Stimulated activated CD4-positive, alpha-beta T cell treated with anti-CD3 and anti-CD28 coated beads, Interleukin-2, amount 100 ng/mL, for 48 hours (primary cell): ENCODE measurements at places on chromosomes 11 and 22.

- DNase-seq, result peak; percentile 12
Observed at GRCh38 chr11:114892381-114893197, 214.3 kb downstream of the NXPE2 start.

- no peak for DNase-seq
Observed at GRCh38 chr22:20865875-20866445, 7.2 kb downstream of the SNAP29 start.

DNA sequence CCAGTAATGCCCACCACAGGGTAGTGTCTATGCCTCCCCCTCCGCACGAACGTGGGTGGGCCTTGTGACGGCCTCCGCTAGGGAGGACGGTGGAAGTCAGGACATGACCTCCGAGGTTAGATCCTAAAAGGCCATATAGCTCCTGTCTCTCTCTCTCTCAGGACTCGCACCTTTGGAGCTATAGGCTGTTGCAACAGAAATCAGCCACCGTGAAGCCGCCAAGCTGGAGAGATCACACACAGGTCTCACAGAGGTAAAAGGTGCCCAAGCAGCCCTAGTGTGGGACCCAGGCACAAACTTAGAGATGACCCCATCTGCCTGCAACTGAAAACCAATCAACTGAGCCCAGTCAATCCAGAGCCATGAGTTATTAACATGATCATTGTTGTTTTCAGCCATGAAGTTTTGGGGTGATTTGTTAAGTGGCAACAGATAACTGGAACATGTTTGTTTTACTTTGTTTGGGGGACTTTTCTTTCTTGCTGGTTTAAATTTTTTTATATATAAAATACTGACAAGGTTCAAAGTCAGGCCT, 7.4 kb upstream of the NAP1L4 start:
- no peak for DNase-seq

DNA sequence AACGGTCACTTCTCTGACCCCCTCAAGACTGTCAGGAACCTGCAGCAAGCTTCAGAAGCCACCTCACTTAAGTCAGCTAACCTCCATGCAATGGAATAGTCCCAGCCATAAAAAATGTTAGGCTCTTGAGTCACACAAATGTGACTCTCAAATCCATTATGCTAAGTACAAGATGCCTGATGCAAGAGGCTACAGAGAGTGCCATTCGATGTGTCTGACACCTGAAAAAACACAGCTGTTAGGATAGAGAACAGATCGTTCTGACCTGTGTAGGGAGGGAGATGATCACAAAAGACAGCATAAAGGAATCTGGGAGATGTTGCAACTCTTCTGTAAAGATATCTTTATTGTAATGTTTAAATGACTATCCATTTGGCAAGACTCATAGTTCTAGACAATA, 712.4 kb downstream of the TBC1D22A start:
- no peak for DNase-seq

DNA sequence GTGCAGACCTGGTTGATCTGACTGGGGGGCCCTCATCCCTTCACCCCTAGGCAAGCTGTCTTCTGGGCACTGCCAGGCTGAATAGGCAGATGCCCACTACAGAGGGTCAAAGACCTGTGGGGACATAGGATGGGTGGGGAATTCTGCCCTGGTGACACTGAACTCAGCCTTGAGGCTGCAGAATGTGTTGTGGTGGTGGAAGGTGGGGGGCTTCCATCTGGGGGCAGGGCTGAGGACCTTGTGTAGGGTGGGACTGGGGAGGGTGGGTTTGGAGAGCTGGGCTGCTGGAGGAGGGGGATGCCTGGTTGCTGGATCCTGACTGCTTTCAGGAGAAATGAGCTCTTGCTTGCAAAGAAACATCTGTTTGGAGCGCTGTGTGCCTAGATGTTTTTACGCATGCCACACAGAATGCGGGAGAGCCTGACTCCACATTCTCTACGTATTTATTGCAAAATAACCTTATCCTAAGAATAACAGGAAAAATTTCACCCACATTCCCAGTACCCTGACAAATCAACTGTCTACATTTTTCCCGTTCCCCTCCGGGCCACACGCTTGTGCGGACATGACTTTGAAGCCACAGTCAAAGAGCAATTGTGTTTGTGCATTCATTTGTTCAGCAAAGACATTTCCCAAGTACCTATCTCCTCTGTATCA, 18.3 kb downstream of the SMIM38 start:
- DNase-seq, result no peak

GRCh38 chr11:79290761-79291160, 150.1 kb downstream of the TENM4 start:
- no peak for DNase-seq

DNA sequence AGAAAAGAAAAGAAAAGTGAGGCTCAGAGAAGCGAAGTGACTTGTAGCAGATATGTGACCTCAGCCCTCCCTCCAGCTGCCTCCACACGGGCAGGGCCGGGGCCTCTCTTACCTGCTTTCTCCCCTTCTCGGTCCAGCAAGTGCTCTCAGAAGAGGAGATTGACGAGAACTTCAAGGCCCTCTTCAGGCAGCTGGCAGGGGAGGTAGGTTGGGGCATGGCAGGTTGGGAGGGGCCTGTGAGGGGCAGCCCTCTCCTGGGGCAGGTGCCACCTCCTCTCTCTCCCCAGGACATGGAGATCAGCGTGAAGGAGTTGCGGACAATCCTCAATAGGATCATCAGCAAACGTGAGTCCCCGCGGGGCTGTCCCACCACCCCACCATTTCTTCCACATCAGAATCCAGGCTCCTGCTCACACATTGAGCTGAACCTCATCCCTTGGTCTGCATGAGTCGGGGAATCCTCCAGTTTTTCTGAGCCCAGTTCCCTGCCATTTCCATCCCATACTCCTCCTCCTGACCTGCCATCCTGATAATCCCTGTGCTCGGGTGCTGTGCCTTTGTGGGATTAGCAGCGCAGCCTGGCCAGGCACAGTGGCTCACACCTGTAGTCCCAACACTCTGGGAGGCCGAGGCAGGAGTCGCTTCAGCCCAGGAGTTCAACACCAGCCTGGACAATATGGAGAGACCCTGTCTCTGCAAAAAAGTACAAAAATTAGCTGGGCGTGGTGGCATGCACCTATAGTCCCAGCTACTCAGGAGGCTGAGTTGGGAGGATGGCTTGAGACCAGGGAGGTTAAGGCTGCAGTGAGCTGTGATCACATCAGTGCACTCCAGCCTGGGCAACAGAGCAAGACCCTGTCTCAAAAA, 26.4 kb downstream of the CAPN1 start:
- no peak for DNase-seq

- no peak for DNase-seq
Observed at GRCh38 chr11:75775056-75775455, 6.5 kb downstream of the DGAT2 start.

- no peak for DNase-seq
Observed at GRCh38 chr11:10304495-10305261, at the start of gene ADM. TSS of gene ADM (plus strand) at chr11:10305073. CDS start at chr11:10305701, 628 bp downstream.

- DNase-seq, result no peak
Observed at GRCh38 chr11:40397141-40397540, 1062.3 kb downstream of the LRRC4C start.

DNA sequence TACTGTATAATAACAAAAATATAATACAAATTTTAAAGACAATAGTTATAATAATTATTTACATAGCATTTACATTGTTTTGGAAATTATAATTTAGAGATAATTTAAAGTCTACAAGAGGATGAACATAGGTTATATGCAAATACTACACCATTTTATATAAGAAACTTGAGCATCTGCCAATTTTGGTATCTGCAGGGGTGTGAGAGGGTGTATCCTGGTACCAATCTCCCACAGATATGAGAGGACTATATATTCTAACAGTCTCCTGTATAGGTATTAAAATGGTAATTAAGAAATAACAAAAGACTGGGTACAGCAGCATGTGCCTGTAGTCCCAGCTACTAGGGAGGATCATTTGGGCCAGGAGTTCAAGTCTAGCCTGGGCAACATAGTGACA, 134.4 kb downstream of the APOL5 start:
- DNase-seq, result no peak

DNA sequence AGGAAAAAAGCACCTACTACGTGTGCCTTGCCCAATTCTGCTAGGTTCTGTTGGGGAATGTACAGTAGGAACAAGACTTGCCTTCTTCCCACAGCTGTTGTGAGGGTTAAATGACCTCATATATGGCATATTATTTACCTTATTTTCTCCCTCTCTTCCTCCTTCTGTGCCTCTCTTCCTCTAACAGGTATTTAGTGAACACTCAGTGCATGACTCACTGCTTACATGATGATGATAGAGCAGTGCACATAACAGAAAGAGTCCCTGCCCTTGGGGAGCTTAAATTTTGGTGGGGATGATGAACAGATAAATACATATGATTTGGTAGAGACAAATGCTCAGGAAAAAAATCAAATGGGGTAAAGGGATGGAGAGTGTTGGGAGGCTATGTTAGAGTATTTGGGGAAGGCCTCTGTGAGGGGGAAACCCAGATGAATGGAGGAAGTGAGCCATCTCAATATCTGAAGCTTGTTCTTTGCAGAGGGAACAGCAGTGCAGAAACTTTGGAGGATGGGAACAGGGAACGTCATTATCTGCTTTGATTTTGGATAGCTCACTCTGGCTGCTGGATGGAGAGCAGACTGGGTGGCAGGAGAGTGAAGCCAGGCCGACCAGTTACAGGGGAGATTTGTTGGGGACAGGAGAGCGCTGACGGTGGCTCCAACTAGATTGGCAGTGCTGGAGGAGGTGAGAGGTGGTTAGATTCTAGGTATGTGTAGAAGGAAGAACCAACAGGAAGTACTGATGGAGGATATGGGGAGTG, 95.5 kb upstream of the TENM4 start:
- no peak for DNase-seq

- no peak for DNase-seq
Observed at GRCh38 chr11:112777283-112777751, 183.9 kb upstream of the NCAM1 start.

GRCh38 chr11:15710580-15711275, 596.0 kb downstream of the INSC start:
- DNase-seq, result no peak

DNA sequence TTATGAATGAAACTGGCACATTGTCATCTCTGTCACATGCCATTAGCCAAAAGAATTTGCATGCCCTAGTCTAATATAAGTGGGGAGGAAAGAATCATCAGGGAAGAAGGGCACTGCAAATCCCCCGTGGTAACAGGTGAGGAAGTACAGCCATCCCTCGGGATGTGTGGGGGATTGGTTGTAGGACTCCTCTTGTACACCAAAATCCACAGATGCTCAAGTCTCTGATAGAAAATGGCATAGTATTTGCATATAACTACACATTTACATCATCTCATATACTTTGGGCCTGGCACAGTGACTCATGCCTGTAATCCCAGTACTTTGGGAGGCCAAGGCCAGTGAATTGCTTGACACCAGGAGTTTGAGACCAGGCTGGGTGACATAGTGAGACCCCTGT, 109.7 kb downstream of the HIPK3 start:
- no peak for DNase-seq

DNA sequence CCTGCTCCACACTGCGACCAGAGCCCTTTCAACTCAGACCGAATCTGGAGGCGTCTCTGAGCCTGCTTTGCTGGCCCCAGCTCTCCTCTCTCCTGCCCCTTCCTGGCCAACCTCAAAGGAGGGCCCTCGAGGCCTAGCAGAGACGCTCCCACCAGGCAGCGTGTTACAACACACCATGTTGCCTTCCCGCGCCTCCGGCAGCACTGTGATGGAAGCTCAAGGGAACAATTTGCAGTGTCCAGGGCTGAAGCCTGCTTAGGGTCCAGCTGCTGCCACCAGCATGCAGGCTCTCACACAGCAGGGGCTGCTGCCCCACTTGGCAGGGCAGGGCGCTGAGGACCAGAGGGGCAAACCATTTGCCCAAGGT, 18.4 kb downstream of the LINC01488 start:
- no peak for DNase-seq

GRCh38 chr11:113408887-113409286, 21.3 kb downstream of the ANKK1 start:
- DNase-seq, result no peak

GRCh38 chr11:128908391-128909246, 17.5 kb downstream of the KCNJ5 start:
- no peak for DNase-seq

GRCh38 chr11:70127653-70128434, 49.7 kb downstream of the ANO1 start:
- DNase-seq, result no peak

GRCh38 chr11:117830674-117831351, 6.3 kb upstream of the FXYD2 start:
- no peak for DNase-seq

GRCh38 chr11:60830478-60831142, 11.3 kb upstream of the CCDC86 start:
- no peak for DNase-seq

DNA sequence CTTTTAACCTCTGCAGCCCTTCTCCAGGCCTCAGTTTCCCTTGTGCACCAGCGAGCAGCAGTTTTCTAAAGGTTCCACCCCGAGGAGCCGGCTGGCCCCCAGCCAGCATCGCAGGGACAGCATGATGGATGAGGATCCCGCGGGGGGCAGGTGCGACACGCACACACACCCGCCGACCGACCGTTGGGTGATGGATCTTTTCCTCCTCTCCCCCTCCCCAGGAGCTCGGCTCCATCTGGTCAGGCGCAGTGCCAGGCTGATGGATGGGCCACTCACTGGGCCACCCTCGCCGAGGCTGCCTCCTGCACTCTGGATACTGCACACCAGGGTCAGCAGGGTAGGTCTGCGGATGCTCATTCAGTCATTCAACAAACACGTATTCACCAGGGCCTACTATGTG, 12.8 kb upstream of the CABP7 start:
- no peak for DNase-seq

DNA sequence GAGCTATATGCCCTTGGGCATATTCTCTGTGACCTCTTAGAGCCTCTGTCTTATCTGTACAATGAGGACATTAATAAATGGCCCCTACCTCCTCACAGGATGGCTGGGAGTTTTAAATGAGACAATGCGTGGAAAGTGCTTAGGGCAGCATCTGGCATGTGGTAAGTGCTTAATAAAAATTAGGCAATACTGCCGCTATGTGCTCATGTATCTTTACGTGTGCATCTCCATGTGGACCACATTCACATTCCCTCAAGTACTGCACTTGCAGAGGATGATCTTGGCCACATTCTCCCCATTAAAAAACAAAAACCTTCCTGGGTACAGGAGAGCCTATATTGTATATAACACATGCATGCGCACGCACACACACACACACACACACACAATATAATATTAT, 19.1 kb upstream of the BSX start:
- DNase-seq, result no peak

DNA sequence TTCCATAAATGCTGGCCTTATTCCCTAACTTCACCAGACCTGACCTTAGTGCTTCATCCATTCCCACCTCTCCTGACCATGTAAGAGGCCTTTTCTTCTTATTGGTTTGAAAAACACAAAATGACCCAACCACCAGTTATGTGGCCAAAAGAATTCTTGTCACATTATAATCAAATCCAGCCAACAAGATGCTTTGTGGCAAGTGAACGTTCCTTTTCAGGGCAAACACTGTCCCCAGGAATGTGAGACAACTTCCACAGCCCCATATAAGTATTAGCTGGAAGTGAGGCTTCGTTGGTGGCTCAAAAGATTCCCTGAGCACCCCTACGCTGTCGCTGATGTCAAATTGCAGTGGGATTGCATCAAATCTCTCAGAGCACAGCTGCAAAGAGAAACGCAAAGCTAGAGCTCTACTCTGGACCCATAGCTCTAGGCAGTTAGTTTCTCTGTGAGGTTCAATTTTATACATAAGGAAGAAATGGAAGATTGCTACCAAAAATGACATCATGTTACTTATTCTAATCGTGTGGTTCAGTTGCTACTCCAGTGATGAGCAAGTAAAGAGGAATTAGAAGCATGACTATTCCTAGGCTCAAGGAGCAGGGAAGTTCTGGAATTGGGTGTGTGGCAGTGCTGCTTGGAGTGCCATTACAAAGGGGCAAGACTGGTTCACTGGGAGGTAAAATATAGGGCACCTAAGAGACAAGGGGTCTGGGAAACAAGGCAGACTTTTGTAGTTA, 26.1 kb downstream of the GLYATL1 start:
- DNase-seq, result no peak
